ENCODE measurements at places on chromosomes 1 and 21. TPM values are rescaled to one million over a fixed set of nuclear protein-coding genes. Genes with fewer than 3 reads are reported as not detected.

Gene AADACL4
- not detected for total RNA-seq

Gene MXRA8
- total RNA-seq: 641 TPM

Gene LINGO4
- not detected for total RNA-seq

Gene DNAJC16
- total RNA-seq: 14.2 TPM

Gene S100A8
- not detected for total RNA-seq

Gene MCOLN3
- 0.64 TPM for total RNA-seq

Gene LAMB3
- total RNA-seq: 27.6 TPM

Gene TEX38
- not detected for total RNA-seq

Gene PTPN14
- total RNA-seq: 26.3 TPM

Gene NMNAT2
- total RNA-seq: 7.9 TPM

Gene ACOT11
- total RNA-seq: 0.69 TPM

Gene FAM78B
- 0.81 TPM for total RNA-seq

Gene MAP3K21
- 0.12 TPM for total RNA-seq

Gene LIN9
- total RNA-seq: 1.00 TPM

Gene MIXL1
- not detected for total RNA-seq

Gene ZNF362
- 27.9 TPM for total RNA-seq

Gene HSPA6
- not detected for total RNA-seq

Gene GRHL3
- not detected for total RNA-seq

Gene C1orf87
- not detected for total RNA-seq

Gene TNNI3K
- not detected for total RNA-seq

Gene ESPN
- not detected for total RNA-seq

Gene GCSAML
- not detected for total RNA-seq

Gene VTCN1
- total RNA-seq: not detected

Gene AZIN2
- total RNA-seq: 1.2 TPM

Gene PIK3R3
- 0.88 TPM for total RNA-seq

Gene SERPINC1
- total RNA-seq: not detected

Gene DNASE2B
- not detected for total RNA-seq

Gene HSPB7
- total RNA-seq: 0.10 TPM

Gene APOBEC4
- not detected for total RNA-seq

Measured in cardiac ventricle fibroblast (primary cell).